GM12864 (cell line): ENCODE measurements at places on chromosomes 7 and 10.

DNA sequence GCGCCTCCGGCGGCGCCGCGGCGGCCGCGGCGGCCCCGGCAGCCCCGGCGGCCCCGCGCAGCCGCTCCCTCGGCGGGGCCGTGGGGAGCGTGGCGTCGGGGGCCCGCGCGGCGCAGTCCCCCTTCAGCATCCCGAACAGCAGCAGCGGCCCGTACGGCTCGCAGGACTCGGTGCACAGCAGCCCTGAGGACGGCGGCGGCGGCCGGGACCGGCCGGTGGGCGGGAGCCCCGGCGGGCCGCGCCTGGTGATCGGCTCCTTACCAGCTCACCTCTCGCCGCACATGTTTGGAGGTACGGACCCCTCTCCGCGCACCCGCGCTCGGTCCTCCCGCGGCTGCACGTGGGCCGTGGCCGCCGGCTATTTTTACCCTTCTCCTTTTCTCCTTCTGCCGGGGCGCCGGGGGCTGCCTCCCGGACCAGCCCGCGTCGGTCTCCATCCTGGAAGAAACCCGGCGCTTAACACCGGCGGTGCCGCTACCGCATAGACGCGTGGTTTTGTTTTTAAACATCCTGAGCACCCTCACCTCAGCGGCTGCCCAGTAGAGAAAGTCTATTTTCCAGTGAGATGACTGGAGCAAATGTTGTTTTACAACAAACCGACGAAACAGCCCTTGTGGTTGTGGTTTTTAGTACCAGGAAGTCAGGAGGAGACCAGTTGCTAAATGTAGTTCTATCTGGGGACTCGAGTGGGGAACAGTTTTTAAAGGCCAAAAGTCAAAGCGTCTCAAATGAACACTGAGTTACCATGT, 1.3 kb downstream of the ZNRF2 start:
- DNase-seq = peak; percentile 75

DNA sequence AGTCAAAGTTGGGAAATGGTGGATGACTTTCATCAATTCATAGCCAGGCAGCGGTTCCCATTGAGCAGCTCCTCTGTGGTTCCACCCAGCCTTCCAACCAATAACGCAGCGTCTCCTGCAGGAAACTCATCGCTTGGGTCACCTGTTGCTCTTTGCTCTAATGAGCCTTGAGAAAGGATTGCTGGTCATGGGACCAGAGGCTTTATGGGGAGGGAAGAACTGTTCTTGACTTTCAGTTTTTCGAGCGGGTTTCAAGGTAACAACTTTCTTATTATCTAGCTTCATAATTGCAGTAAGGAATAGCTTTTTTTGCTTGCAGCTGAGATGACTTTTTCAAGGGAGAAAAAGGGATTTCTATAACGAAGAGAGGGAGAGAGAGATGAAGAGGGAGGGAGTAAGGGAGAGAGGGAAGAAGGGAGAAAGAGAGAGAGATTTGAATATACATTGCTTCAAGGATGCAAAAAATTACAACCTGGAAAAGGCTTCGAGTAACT, 405 bp upstream of the ENTPD1 start:
- peak; percentile 90 for DNase-seq

DNA sequence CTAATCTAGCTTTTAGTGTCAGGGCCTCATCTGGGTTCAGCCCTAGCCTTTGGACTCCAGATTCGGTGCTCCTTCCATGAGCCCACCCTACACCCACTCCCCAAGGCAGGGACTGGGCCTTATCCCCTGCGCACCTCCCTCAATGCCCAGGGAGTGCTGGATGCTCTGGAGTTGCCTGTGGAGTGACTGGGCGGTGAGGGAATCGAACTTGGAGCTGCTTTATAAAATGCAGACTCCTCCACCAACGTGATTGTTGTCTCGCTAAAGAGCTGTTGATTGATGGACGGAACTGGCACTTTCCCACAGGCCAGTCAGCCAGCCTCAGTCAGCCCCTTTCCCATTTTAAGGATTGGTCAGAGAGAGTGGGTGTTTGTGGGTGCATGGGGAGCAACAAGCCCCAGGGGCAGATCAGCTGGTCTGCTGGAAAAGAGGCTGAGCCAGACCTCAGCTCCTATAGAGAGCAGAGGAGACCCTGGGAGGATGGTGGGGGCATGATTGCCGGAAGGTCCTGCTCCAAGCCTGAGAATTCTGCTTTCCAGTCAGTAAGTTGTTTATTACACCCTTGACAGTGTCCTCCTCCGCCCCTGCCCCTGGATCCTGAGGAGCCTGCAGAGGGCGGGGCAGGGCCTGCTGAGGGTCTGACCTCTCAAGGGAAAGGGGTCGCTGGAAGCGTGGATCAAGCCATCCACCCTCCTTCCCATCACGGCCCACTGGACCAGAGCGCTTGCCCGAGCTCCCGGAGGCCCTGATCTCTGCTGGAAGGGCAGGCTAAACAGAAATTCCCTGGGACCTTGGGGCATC, 16.7 kb downstream of the UNC5B start:
- no peak for DNase-seq

DNA sequence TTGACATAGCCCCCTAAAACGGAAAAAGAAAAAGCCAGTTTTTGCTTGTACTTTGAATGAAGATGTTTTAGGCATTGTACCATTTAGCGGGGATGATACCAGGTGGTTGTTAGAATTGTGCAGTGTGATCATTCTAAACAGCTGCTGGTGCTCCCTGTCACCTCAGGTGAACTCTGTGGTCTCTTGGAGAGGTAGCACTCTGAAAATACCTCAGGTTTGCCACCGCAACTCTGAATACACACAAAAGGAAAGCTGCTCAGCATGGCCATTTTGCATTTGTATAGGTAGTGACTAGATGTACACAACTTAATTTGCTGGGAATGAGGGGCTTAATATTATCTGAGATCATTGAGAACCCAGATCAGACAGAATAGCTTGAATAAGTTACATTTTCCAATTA, 52.6 kb downstream of the PLEKHA8 start:
- no peak for DNase-seq

- no peak for DNase-seq
Observed at GRCh38 chr7:75991531-75992082, 2.8 kb downstream of the TMEM120A start.

GRCh38 chr7:127189886-127190285, 62.9 kb downstream of the GRM8 start:
- DNase-seq = no peak
